CD4-positive, alpha-beta T cell treated with Interleukin-15 for 1 hour (primary cell): ENCODE measurements at places on chromosomes 13 and 19.
A peak's percentile ranks its signal among the peaks of the same experiment; 100 is the strongest.

DNA sequence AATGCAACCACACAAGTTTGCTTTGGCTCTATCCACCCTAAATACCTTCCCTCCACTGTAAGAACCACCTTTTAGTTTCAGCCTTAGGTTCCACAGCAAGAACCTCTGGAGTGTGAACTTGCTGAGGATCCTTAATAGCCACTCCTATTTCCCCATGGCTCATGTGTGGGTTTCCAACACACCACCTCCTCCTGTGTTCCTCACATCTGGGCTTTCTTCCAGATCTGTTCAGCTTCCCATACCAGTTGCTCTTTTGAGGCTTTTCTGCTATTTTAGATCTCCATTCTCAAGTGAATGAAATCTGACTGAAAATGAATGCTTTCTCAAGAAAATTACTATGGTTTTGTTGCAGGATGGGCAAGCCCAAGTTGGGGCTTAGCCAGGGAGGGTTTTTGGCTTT is 104.8 kb upstream of the MIR17HG start:
- no peak for DNase-seq

GRCh38 chr13:110070511-110071120 is 236.3 kb downstream of the COL4A1 start:
- no peak for DNase-seq

- DNase-seq = no peak
Measured at GRCh38 chr19:47719047-47719859, 6.0 kb downstream of the EHD2 start.

GRCh38 chr19:8640402-8641004 is 10.1 kb downstream of the NFILZ start:
- peak; percentile 79 for DNase-seq

GRCh38 chr19:7109678-7110289 is 40.3 kb downstream of the ZNF557 start:
- no peak for DNase-seq

- no peak for DNase-seq
Measured at GRCh38 chr13:45925151-45925550, 73.6 kb upstream of the SIAH3 start.
